ENCODE measurements at places on chromosomes 11 and 22.

DNA sequence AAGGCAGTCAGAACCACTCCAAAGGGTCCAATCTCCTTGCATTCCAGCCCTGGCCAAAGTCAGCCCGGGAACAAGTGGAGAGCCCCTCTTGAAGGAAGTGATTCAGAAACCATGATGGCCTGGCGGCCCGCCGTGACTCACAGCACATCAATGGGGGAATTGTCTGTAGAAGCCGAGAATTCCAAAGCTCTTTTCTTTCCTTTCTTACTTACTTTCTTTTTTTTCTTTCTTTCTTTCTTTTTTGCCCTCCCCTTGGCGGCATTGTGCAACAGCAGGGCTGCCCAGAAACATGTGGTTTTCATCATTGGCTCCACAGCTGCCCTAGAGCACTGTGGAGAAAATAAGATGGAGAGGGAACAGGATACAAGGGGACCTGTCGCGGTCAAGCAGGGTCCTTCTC, 140.2 kb upstream of the TIMP3 start:
- DNase-seq, result no peak

GRCh38 chr11:66146074-66146473, 76.0 kb downstream of the PACS1 start:
- DNase-seq, result no peak

GRCh38 chr11:110125632-110126031, 32.4 kb downstream of the ZC3H12C start:
- DNase-seq, result no peak

GRCh38 chr22:30027169-30027568, 53.1 kb upstream of the HORMAD2 start:
- DNase-seq, result no peak

DNA sequence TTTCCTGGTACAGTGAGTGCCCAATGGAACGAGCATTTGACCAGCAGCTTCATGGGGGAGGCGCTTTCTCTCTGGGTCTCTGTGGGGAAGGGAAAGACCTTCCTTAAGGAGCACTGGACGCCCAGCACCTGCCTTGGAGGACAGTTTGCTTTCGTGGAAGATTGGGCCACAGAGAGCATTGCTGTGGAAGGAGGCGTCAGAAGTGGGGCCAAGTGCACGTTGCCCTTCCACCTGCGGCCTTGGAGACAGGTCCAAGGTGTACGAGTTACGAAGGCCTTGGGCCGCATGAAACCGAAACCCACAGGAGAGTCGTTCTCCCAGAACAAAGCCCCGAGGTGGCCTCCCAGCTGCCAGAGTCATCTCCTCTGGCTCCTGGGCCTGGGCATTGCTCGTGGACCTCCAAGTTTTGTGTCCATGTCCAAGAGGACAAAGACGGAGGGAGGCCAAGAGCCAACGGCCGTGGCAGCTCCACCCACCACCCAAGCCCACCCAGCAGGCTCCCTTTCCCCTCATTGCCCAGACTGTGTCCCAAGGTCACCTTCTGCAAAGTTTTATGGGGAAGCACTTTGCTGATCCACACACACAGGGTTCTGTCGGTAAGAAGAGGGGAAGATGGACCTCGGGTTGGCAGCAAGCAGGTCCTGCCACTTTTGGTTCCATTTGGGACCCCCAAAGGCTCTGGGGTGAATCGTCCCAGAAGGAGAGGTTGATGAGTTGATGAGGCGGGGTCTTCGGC, 5.8 kb upstream of the NLRP6 start:
- DNase-seq, result no peak

DNA sequence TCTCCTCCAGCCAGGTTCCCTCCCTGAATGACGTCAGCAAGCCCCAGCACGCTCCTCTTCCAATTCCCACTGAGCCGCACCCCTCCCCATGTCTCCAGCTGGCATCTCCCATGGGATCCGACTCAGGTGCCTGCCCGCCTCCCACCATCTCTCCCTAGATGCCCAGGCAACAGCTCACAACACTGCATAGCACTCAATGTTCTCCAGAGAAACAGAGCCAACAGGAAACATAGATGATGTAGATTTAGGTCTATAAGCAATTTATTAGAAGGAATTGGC, 532.3 kb downstream of the BRD1 start:
- no peak for DNase-seq

GRCh38 chr11:88405853-88406252, 68.3 kb upstream of the CTSC start:
- DNase-seq, result no peak

GRCh38 chr22:44566911-44567310, 68.9 kb upstream of the RTL6 start:
- no peak for DNase-seq

- no peak for DNase-seq
These were observed 15.9 kb downstream of the LSP1 start for GRCh38 chr11:1868636-1869291.

GRCh38 chr11:74717221-74717969, 13.8 kb downstream of the CHRDL2 start:
- peak; percentile 5 for DNase-seq

GRCh38 chr11:97621282-97621681, 1231.5 kb downstream of the JRKL start:
- DNase-seq, result no peak

DNA sequence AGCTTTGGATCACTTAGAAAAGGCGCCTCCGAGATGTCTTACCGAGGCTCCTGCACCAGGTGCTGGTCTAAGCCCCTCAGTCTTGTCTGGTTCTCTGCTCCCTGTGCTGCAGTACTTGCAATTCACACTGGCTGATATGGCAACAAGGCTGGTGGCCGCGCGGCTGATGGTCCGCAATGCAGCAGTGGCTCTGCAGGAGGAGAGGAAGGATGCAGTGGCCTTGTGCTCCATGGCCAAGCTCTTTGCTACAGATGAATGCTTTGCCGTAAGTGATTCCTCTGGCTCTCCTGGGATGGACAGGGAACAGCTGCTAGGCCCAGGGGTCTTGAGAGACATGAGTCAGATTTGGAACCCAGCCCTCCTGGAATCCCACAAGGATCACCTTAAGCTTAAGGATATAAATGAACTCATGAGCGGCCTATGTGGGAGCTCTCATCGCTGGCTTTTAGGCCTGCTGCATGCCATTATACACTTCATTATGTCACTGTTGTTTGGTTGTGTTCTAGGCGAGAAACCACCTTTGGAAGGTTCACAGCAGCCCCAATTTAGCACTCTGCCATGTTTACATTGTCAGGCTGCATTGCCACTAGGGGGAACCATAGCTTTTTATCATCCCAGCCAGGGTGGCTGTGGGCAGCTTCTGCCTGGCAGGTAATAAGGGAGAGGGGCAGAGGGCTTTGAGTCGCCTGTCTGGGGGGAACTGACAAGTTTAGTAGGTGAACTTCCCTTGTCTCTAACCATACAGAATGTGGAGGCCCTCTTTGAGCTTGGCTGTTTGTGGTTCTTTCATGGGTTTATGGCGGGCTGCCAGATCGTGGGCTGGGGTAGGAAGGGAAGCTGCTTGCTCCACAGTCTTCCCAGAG, 8.5 kb downstream of the ACAD8 start:
- no peak for DNase-seq

- no peak for DNase-seq
These were observed at the start of gene EPS8L2 for GRCh38 chr11:705646-706438. Gene EPS8L2, plus strand, starts transcription at chr11:706231. Its CDS starts 3,177 bp downstream, at chr11:709408.

DNA sequence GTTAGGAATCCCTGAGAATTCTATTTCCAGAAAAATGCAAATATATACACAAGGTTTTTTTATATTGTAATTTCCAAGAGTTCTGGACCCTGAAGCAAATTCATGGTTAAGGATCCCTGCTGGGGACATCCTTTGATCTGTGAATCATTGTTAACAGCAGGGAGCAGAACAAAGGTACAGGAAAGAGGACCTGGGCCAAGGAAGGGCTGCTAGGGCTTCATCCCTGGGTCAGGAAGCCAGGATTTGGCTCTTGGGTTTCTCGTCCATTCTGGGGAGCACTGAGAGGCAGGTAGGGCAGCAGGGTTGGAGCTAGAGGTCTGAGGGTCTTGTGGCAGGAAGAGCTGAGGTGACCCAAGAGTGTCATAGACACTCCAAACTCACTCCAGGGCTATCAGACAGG, 10.2 kb upstream of the OAF start:
- DNase-seq, result no peak

DNA sequence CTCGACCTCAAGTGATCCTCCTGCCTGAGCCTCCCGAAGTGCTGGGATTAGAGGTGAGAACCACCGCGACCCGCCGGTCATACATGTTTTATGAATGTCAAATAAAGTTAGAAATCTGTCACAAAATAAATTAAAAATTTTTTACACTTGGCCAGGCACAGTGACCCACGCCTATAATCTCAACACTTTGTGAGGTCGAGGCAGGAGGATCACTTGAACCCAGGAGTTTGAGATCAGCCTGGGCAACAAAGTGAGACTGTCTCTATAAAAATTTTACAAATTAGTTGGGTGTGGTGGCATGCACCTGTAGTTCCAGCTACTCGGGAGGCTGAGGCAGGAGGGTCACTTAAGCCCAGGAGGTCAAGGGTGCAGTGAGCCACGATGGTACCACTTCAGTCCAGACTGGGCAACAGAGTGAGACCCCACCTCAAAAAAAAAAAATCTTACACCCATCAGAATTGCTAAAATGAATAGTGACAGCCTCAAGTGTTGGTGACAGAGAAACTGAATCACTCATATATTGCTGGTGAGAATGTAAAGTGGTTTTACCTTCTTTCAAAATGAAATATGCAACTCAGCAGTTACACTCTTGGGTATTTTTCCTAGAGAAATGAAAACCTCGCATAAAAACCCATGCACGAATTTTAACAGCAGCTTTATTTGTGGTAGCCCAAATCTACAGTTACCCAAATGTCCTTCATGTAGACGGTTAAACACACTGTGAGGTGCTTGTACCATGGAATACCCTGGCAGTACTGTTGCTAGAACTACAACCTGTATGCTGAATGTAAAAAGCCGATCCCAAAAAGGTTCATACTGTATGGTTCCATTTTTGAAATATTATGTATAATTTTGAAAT, 55.4 kb downstream of the MED15 start:
- no peak for DNase-seq

DNA sequence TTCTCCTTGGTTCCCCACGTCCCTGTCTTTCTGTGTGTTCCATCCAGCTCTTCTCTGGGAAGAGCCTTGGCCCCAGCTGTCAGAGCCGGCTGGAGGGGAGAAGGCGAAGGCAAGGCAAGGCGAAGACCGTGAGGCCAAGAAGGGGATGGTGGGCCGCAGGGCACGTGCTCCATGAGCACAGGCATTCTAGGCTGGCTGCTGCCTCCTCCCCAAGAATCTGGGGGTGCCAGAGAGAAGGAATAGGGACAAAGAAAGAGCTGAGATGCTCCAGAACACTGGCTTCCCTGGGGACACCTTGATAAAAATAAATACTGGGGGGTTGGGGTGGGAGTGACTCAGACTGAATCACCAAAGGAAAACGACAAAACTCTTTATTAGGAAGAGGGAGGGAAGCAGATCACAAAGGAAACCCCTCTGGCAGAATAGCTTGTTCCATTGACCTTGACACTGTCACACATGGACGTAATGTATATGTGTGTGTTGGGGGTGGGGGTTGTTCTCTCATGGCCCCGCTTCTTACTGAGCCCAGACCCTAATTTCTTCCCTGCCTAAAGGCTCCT, 52.5 kb downstream of the NECTIN1 start:
- no peak for DNase-seq

DNA sequence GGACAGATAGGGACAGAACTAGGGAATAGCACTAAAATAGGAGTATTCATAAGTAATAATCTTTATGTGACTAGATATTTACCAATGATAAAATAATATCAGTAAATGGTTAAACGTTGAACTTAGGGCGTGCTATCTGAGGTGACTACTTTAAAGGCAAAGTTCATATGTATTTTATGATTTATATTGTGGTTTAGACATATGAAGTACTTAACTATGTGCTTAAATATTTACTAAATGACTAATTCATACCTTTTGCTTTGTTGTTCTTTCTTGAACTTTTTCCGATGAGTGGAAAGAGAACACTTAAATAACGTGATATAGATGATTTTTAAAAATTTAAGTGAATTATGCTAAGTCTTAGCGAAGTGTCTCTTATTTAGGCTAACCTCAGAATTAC, 14.7 kb downstream of the LUZP2 start:
- DNase-seq, result no peak

- DNase-seq, result no peak
These were observed 33.2 kb upstream of the CEP126 start for GRCh38 chr11:101881586-101881985.

- no peak for DNase-seq
These were observed 1.7 kb upstream of the OSM start for GRCh38 chr22:30268331-30268730.

DNA sequence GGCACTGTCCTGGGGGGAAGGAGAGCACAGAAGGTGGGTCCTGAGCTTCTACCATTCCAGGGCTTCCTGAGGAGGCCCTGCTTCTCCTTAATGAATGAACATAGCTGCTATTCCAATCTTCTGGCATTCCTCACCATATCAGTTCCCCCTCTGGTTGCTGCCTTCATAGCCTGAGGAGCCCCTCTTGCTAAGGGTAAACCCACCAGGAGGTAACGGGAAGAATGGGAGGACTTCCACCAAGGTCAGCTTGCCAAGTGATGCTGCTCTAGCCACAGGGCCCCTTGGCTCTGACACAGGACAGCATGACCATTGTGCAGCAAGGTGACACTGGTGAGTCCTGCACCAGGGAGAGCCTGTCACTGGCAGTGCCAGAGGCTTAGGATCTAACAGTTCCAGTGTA, 1022.5 kb downstream of the TBC1D22A start:
- DNase-seq, result no peak

GRCh38 chr11:64263021-64263946, 12.0 kb downstream of the PLCB3 start:
- DNase-seq, result no peak

GRCh38 chr11:46947399-46948077, 11.0 kb downstream of the CSTPP1 start:
- DNase-seq, result no peak
